Activated T-cell treated with anti-CD3 and anti-CD28 coated beads for 48 hours (primary cell): ENCODE measurements at places on chromosomes 3 and 15.
A peak's percentile ranks its signal among the peaks of the same experiment; 100 is the strongest.

DNA sequence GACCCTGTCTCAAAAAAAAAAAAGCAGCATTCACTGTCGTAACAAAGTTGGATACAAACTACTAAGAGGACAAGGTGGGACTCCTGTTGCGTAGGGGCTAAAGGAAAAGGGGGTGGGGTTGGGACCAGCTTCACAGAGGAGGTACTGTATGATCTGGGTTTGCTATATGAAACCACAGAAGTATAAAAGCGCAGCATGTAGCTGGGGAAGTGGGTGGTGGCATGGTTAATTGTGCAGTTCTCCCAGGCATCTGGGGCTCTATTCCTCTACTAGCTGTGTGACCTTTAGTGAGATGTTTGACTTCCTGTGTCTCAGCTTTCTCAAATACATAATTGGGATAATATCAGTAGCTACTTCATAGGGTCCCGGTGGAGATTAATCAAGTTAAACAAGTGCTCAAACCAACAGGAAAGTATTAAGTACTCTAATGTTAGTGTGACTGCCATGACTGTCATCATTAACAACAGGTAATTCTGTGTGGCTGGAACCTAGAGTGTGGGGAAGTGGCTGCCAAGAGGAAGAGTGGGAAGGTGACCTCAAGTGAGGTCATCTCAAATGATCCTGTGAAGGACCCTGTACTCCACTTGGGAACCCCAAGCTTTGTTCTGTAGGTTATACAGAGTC lies 11.5 kb downstream of the PARP16 start:
- DNase-seq = no peak

GRCh38 chr3:53035825-53036619 lies 9.9 kb downstream of the SFMBT1 start:
- no peak for DNase-seq

GRCh38 chr3:190605385-190605784 lies 91.5 kb downstream of the IL1RAP start:
- no peak for DNase-seq

DNA sequence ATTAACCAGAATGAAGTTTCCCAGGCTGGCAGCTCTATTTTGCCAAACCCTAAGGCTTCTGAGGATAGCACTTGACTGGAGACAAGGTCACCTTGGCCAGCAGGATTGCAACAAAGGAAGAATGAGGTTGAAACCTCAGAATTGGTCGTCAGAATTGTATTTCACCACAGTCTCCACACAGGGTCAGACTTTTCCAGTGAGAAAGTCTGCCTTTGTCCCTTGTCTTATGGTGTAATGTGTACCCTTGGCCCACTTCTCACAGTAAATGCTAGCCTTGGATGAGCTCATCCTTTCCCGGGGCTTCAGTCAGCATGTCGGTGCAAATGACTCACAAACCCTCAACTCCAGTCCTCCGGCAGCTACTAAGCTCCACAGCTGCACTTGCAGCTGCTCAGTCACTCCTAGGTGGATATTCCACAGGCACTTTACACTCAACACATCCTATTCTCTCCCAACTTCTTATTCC lies 19.7 kb downstream of the SSR3 start:
- peak; percentile 18 for DNase-seq

DNA sequence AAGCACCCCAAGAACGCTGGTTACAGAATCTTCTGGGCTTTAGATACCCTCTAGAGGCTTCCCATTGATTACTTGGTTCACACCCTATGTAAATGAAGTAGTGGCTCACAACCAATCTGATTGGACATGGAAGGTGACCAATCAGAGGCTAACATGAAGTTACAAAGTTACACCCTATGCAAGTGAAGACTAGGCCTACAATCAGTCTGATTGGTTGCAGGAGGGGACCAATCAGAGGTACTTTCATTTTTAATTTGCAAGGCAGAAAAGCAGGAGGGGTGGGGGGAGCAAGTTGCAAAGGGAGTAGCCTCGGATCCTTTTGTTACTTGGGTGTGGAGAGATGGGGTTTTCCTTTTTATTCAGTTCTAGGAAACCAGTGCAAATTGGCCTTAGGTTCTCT lies 11.1 kb upstream of the RTP2 start:
- DNase-seq = no peak

DNA sequence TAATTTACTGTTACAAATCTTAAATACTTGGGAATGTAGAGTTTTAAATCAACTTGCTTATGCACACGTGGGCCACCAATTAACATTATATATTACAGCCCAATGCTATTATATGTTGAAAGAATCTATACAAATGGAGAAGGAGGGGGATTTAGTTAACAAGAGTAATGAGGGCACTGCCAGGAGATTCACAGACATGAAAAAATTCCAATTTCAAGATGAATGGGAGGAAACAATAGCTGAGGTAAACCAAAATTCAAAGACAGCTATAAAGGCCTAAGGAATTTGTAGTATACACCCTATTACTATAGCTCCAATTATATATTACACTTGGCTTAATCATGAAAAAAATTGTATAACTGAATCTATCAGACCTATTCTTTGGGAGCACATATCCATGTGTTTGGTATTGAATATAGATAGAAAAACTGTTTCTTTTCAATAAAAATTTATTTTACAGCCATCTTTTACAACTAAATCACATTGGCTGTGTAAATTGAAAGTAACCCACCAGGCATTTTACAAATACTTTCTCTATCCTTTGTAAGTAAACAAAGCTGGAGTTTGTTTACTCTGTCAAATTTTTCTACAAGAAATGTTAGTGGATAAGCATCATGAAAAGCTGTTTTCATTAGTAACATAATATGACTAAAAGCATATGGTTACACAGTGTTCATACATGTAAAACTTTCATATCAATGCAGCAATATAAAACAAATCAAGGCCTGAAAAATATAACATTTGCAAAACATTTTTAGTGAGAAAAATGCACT lies 1045.8 kb downstream of the ROBO1 start:
- DNase-seq = no peak

GRCh38 chr15:57427367-57427821 lies 51.1 kb downstream of the CGNL1 start:
- DNase-seq = no peak

- no peak for DNase-seq
Observed at GRCh38 chr15:100383302-100384107, 41.7 kb upstream of the ADAMTS17 start.

- DNase-seq = no peak
Observed at GRCh38 chr3:10867384-10867783, 51.4 kb downstream of the SLC6A11 start.

DNA sequence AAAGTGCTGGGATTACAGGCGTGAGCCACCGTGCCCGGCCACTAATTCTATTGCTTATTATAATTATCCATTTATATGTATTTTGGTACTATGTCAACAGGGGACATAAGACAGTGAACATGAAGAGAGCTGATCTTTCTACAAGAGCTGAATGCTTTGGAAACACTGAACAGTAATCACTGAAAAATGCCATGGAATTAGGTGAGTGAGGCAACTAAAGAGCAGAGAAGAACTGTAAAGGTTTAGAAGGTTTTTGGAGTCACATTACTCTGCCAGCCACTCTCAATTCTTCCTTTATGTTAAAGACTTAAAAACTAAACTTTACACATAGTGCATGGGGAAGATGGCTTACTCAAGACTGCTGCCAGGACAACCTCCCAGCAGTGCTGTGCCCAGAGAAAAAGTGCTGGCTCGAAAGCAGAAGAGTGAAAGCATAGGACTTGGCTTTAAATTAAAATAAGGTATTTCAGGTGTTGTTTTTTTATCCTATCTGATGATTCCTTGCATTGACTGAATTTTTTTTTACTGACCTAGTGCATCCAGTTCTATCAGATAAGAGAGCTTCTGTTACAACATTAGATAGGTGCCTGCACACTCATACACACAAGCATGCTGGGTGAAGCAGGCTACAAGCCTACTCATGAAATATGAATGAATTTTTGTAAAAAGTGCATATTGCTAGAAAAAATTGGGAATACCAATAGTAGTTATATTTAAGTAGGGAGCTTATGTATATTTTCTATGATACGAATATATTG lies 28.7 kb upstream of the CACNA2D3 start:
- no peak for DNase-seq

GRCh38 chr15:90620379-90621067 lies 90.8 kb downstream of the CRTC3 start:
- peak; percentile 15 for DNase-seq

DNA sequence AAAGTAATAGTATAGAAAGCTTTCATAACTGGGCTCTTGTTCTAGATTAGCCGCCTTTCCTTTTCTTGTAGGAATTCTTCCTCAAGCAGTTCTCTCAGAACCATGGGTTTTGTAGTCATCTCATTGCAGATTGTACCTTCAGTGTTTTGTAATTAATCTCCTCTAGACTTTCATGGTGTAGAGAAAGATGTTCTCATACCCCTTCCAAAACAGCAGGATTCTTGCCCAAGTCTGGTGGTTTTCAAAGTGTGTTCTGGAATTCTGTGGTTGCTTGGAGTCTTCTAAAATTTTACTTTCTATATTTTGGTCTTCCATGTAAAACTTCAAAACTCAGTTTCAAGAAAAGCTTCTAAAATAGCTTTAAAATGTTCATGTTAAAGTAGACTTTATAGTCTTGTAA lies 293.8 kb downstream of the PTPRG start:
- DNase-seq = no peak

DNA sequence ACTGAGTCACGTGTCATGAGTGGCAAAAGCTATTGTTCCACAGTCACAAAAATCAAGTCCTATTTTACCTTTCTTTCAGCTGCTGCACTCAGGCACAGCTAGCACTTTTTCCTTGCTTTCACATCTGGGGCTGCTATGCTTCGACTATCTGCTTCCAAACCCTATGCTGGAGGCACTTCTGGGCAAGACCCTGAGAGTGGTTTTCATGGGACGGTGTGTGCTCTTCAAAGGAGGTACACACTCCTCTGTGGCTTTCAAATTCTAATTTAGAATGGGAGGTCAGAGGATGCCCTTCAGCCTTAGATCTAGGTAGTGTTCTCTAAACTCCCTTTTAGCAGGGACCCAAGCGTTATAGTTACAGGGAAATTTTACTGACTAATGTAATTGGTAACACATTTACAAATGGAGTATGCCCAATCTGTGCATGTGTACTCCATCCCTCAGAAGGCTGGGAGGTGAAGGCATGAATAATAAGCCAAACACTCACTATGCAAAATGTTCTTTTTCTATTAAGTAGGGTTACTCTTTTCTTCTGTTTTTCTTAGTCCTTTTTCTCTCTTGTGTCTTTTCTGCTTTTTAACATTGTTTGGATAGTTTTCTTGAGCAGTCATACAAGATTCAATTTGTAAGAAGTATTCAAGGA lies 188.3 kb downstream of the LSAMP start:
- no peak for DNase-seq

- no peak for DNase-seq
Observed at GRCh38 chr3:77500721-77501120, 460.8 kb downstream of the ROBO2 start.

GRCh38 chr3:99896482-99896881 lies 78.8 kb downstream of the CMSS1 start:
- DNase-seq = no peak

GRCh38 chr3:187196573-187197334 lies 532 bp upstream of the RTP1 start:
- DNase-seq = no peak

DNA sequence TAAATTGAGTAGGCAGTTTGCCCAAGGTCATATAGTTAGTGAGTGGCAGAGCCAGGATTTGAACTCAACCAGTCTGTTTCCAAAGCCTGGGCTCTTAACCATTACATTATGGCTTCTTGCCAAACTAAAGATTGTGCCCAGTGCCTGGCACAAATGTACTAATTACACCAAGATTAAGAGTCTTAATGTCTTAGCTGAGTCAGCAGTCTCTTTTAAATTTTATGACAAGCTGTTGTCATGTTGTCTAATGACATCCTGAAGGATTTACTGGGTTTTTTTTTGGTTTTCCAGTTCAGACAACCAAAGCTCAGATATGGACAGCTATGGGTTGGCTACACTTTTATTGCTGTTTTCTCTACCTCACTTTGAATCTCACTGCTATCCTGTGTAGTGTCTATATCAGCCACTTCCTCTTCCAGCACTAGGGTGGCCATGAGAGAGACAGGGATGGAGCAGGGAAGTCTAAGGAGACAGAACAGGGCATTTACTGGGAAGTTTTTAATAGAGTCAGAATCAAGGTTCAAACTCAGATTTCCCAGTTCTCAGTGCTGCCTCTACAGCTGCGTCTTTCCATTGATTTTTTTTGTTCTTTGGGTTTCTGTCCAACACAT lies 10.5 kb downstream of the FBXL2 start:
- DNase-seq = no peak

DNA sequence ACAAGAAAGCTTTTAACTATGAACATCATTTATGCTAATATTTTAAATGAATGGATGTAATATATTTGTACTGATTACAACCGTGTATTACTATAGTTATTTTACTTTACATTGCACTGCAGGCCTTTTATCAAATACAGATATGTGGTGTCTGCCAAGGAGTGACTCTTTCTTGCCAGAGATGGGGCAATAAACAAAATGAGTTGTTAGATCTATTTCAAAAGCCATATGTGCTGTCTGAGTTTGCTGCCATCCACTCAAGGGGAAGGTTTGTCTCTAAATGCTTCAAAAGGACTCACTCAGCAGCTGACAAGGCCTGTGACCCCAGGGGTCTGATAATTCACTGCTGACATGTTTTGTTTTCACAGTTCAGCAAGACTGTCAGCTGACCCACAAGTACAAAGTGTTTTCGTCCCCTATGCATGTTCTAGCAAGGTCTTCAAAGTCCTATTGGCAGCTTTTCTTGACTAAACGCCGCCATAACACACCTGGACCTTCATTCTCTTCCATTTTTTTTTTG lies 41.3 kb upstream of the ZBED2 start:
- DNase-seq = no peak

GRCh38 chr3:28590860-28591259 lies 242.2 kb upstream of the AZI2 start:
- DNase-seq = no peak

DNA sequence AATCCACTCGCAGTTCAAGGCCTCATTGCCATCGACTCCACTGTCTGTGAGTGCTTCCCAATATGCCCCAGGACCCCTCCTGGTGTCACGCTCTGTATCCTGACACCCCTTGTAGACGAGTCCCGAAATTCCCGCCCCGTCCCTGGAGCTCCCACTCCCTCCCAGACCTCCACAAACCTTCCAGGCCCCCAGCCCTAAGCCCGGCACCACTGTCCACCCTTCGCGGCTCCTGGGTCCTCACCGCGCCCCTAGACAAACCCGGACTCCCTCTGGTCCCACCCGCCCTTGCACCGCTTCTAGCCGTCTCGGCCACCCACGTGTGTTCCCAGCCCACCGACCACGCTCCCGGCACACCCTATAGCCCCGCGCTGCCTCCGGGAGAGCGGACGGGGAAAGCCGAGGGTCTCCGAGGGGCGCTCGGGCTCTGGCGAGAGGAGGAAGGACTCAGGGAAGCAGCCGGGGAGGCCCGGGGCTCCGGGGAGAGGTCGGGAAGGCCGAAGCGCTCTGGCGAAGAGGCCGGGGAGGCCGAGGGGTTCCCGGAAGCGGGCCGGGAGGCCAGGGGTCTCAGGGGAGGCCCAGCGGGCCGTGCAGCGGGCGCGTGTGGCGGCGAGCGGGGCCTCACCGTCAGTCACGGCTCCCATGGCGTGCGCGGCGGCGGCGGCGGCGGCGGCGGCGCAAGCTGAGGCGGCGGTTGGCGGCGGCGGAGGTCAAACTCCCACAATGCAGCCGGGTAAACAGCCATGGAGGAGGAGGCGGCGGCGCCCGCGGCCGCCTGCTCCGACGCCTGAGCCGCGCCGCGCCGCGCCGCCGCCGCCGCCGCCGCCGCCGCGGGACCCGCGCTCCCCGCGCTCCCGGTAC lies at the start of the genes ATXN7 and THOC7:
Gene ATXN7, plus strand, starts transcription at position 718 of the 858 bp plus-strand sequence. CDS start 48,732 bp downstream, outside the sequence.
Gene THOC7, minus strand, starts transcription at position 656 of the 858 bp plus-strand sequence. Its CDS starts 15 bp downstream, at position 641.
- peak; percentile 61 for DNase-seq

- no peak for DNase-seq
Observed at GRCh38 chr3:15384510-15385237, 42.7 kb downstream of the METTL6 start.
